Kidney glomerular epithelial cell (primary cell): ENCODE measurements at places on chromosomes 4 and X.

- no peak for DNase-seq
Observed at GRCh38 chr4:81442484-81443085, 29.1 kb downstream of the RASGEF1B start.

DNA sequence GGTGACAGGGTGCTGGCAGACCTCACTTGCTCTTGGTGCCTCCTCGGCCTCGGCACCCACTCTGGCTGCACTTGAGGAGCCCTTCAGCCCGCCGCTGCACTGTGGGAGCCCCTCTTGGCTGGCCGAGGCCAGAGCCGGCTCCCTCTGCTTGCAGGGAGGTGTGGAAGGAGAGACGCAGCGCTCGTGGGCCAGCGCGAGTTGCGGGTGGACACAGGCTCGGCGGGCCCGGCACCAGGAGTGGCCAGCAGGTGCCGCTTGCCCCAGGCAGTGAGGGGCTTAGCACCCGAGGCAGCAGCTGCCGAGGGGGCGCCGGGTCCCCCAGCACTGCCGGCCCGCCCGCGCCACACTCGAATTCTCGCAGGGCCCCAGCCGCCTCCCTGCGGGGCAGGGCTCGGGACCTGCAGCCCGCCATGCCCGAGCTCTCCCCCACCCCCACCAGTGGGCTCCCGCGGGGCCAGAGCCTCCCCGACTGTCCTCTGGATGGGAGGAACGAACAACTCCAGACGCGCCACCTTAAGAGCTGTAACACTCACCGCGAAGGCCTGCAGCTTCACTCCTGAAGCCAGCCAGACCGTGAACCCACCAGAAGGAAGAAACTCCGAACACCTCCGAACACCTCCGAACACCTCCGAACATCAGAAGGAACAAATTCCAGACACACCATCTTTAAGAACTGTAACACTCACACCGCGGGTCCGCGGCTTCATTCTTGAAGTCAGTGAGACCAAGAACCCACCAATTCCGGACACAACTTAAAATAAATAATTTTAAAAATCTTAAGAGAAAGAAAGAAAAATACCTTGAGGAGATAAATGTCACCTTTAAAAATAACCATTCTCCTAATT lies 311.1 kb upstream of the SLC7A11 start:
- no peak for DNase-seq

GRCh38 chr4:73732759-73733431 lies 7.5 kb upstream of the CXCL8 start:
- DNase-seq = no peak

DNA sequence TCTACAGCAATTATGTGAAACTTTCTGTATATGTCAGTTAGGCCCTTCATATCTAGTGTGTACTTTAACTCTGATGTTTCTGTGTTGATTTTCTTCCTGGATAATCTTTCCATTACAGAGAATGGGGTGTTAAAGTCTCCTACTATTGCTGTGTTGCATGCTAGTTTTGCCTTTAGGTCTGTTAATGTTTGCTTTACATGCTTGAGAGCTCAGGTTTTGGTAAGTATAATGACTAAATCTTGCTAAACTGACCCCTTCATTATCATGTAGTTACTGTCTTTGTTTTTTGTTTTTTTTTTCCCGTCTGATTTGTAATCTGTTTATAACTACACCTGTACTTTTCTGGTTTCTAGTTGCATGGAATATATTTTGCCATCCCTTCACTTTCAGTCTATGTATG lies 63.6 kb upstream of the UGT2B15 start:
- peak; percentile 27 for DNase-seq

DNA sequence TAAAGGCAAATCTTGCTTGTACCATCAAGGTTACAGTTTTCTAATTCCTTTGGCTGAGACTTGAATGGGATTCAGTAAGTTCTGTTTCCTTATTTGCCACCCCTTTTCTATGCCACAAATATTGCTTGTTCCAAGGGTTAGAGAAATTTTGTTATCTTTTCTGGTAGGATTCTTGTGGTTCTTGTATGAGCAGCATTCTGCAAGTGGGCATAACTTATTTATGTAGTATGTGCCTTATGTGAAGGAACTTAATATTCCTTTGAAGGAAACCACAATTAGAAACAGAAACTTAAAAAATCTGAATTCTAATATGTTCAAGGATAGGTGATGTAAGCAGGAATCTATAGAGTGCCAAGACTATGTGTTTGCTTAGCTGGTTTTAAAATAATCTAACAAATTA lies 53.1 kb upstream of the TSPAN5 start:
- no peak for DNase-seq

DNA sequence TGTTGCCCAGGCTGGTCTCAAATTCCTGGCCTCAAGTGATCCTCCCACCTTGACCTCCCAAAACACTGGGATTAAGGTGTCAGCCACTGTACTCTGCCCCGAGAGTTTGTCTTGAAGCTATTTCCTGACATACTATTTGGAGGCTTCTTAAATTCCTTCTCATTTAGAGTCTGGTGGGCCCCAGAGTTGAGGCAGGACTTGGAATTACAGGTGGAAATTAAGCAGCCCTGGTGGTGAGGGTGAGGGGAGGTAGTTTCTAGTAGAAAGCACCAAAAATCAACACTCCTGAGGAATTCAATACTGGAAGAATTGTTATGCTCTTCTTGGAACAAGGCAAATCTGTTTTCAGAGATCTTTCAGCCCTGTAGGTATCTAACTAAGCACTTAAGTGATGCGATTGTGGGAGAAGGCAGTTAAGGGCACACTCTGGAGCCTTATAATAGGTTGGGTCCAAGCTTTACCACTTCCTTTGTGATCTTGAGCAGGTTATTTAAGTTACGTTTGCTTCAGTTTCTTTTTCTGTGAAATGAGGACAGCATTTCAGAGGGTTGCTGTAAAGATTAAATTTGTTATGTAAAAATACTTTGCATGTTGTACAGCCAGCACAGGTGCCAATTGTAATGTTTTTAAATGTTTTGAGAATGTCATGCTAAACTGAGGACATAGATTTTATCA lies 200.7 kb downstream of the SOWAHB start:
- no peak for DNase-seq

GRCh38 chr4:87116231-87116630 lies 104.2 kb downstream of the KLHL8 start:
- peak; percentile 36 for DNase-seq

GRCh38 chrX:72202792-72203401 lies 21.3 kb downstream of the PIN4 start:
- DNase-seq = no peak

- no peak for DNase-seq
Observed at GRCh38 chr4:27702730-27703431, 842.2 kb downstream of the STIM2 start.

DNA sequence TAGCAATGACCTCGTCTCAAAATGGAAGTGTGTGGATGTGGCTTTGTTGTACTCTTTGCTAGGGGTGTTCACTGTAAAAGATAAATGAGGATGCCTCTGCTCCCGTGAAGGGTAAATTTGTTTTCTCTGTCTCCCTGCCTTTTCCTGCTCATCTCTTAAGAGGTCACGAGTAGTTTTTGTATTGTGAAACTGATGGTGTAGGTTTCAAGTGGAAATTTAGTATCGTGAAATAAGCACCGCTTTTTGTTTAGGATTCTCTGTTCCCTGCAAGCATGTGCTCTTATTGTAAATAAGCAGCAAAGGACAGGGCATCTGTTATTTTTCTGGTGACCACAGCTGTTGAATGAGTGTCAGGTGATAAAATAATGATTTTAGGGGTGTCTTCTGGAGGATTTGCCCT lies 104.6 kb downstream of the PHEX start:
- DNase-seq = no peak

DNA sequence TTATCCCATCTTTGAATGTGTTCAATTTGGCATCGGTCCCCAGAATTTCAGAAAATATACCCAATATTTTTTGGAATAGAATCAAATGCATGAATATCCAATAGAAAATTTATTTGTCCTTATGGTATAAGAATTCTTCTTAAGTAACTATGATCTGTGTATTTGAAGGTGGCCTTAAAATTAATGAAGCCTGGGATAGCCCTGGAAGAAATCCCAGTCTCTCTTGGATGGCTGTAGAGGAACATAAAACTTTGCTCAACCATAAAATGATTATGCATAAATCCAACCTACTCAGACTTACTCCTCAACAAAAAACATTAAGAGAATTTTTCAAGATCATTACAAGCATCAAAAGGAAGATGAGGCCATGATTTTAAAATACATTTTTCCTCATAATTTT lies 269.4 kb upstream of the SMIM31 start:
- no peak for DNase-seq

DNA sequence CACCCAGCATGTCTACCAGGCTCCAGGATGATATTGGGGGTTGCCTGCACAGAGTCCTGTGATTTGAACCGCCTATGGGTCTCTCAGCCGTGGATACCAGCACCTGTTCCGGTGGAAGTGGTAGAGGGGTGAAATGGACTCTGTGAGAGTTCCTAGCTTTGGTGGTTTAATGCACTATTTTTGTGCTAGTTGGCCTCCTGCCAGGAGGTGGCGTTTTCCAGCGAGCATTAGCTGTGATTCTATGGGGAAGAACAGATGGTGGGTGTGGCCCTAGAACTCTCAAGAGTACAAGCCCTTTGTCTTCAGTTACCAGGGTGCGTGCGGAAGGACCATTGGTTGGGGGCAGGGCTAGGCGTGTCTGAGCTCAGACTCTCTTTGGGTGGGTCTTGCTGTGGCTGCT lies 316.9 kb upstream of the AMOT start:
- no peak for DNase-seq

GRCh38 chrX:100973411-100973810 lies 3.9 kb downstream of the ARL13A start:
- DNase-seq = no peak

- no peak for DNase-seq
Observed at GRCh38 chr4:26069218-26069617, 155.2 kb downstream of the SMIM20 start.

GRCh38 chr4:103008875-103009729 lies 10.4 kb downstream of the SLC9B1 start:
- peak; percentile 58 for DNase-seq

GRCh38 chr4:142366769-142367181 lies 479.3 kb downstream of the INPP4B start:
- no peak for DNase-seq
